ENCODE measurements at places on chromosomes 5 and 9. TPM values are rescaled to one million over a fixed set of nuclear protein-coding genes. Genes with fewer than 3 reads are reported as not detected.

DNA sequence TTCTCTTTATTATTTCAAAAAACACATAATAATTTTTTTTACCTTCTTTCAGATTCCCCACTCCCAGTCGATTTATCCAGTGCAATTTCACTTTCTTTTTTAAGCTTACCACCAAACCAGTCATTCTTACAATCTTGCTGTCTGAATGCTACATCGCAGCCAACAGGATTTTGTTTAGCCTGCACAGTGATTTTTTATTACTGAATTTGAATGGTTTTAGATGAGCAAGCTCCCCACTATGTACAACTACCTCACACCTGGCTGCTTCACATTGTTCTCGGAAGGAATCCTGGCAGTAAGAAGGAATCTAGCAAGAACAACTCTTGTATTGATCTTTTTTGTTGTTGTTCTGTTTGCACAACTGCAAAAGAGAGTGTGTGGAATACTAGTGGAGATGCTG is 668.1 kb upstream of the WWC1 start:
- no peak for DNase-seq

- no peak for DNase-seq
Measured at GRCh38 chr5:13278148-13278547, 666.3 kb downstream of the DNAH5 start.

DNA sequence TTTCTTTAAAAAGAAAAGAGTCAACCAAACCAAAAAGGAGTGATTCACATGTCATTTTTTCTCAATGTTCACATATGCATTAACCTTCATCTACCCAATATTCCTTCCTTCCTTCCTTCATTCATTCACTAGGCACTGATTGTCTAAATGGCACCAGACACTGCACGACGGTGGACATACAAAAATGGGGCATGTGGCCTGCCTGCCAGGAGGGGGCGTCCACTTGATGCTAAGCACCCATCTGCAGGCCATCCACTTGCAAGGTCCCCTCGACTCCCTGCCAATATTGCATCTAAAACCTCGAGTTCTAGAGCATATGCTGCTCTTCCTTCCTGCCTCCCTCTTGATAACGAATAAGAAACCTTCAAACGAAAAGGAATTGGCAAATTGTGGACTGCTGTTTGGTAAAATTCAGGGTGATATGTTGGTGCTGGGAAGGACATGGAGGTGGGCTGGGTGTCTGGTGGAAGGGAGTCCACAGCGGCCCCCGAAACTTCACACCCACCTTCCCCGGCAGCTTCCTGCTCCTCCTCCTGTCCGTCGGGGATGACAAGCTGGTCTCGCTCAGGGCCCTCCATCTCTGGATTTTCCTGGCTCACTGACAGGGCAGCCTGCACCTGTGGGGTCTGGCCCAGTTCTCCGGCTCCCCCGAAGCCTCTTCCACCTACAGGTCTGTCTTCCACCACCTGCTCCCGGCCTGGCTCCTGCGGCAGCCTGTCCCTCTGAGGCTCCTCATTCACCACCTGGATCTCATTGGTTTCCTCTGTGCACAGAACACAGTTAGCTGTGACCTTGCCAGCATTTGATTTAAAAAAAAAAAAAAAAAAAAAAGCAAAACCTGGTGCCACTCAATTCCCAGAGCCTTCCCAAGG is 64.3 kb downstream of the GOLM1 start:
- peak; percentile 19 for DNase-seq

The WNK2 gene
- polyA plus RNA-seq = not detected

The HEMGN gene
- 7.0 TPM for polyA plus RNA-seq

The RASGRF2 gene
- polyA plus RNA-seq = 9.8 TPM
